Stimulated activated CD8-positive, alpha-beta memory T cell treated with anti-CD3 and anti-CD28 coated beads, Interleukin-4, amount 100 ng/mL, for 1 hour (primary cell): ENCODE measurements at places on chromosomes 5 and 9.

DNA sequence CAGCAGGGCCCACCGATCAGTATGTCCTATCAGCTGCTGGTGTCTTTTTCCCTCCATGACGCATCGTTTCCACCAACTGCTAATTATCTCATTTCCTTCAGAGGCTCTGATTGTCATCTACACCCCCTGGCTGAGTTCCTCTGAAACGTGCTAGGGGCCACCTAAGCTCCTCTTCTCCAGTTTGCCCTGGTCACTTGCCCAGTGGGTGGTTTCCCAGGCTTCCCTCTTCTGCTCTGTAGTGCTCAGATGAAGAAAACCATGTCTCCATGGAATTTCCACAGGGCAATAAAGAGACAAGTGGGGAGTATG is 65.3 kb downstream of the TSTD2 start:
- DNase-seq: no peak

DNA sequence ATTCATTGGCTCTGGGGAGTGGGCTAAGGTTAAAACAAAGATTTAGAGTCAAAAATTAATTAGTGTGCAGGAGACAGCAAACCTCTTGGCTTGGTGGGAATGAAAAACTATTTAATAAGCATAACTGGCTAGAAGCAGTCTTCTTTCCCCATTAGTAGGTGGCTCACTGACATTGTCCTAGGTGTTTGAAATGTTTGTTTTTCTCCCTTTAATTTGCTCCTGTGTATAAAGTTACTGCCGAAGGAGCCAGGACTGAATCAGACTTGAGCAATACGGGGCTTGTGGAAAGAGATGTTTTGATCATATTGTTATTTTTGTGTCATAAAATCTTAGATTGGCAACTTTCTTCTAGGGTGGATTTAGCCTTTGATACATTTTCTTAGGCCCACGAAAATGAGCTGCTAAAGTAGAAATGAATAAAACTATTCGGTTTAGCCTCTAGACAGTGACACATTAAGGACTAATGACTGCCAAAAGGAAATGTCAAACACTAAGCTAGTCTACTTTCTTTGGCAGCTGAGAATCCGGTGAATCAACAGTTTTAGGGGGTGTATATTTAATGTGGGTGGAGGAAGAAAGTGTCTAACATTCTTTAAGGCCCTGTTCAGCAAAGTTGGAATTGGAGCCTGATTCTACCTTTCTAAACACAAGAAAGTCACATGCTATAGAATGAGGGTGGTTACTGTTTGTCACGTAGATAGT is 30.2 kb downstream of the LRRTM2 start:
- no peak for DNase-seq

DNA sequence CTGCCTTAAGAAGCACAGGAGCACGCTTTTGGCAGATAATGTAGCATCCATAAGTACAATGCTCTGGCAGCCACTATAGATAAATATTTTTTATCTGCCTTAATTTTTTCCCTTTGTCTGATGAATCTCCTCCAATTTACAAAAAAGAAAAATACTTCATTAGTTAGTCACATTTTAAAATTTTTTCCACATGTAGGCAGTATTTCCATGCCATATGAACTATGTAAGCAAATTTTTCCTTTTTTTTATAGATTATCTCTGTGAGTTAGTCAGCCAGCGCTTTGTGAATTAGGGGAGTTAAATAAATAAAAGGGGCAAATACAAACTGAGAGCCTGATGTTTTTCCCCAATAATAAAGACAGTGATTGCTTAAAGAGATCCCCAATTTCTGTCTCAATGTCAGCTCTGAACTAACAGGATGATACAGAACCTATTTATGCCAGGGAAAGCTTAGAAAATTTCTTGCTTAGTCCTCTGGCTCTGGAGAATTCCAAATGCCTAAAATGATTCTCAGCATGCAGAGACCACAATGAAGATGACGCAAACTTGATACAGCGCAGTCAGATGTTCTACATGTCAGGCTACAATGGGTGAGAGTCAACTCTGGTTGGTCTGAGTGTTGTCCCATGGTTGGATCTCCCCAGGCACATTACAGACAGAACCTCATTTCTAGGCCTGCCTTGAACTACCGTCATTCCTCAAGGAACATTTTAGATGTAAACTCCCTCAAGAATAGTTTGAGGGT is 390.4 kb upstream of the CDH6 start:
- DNase-seq: no peak

- DNase-seq: no peak
Measured at GRCh38 chr9:37200433-37201005, 80.1 kb downstream of the ZCCHC7 start.

DNA sequence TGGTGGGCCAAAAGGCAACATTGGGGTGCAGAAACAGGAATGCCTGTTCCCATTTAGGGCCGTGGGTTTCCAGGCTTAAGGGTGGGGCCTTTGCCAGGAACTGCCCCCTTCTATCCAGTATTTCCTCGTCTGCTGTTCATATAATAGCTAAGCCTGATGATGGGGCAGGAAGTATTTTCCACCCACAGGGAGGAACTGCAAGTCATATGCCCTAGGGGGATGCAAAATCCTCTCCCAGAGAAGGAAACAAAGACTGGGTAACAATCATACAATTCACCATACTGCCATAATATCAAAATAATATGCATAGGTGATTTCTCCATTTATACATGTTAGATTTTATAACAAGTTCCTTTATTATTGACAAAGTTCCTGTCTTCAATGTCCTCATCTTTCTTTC is 20.5 kb upstream of the RPS23 start:
- no peak for DNase-seq

DNA sequence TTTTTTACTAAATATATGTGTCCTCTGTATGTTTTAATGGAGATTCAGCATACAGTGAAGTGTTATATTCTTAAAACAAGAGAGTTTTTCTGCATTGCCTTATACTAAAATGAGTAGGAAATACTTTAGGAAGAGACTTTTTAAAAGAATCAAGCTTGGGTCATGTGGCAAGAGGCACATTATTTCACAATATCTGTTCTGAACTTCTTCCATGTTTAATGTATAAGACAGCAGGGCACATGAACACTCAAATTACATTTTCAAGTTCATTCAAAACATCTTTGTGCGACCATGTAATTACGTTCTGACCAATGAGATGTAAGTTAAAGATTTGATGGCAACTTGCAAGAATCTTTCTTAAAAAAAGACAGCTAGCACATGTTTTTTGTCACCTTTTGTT is 1055.9 kb downstream of the NR2F1-AS1 start:
- DNase-seq: no peak

- DNase-seq: no peak
Measured at GRCh38 chr5:10588109-10588775, 24.4 kb downstream of the ANKRD33B start.

DNA sequence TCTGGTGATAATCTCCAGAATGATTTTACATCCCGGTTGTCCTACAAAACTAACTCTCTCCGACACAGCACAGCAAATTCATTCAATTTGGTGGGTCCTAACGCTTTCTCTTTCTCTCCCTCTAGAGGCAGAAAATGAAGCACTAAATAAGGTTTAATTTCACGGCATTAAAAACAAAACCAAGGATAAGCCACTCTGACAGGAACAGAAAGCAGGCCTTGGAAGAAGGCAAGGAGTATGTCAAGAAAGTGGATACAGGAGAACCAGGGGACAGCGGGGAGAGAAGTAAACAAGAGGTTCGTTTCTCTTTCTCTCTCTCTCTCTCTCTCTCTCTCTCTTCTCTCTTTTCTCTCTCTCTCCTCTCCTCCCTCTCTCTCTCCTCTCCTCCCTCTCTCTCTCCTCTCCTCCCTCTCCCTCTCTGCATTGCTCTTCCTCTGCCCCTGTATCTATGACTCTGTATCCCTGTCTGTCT is 49.8 kb downstream of the EBF1 start:
- no peak for DNase-seq

- no peak for DNase-seq
Measured at GRCh38 chr5:6831678-6832671, 118.7 kb downstream of the TENT4A start.

DNA sequence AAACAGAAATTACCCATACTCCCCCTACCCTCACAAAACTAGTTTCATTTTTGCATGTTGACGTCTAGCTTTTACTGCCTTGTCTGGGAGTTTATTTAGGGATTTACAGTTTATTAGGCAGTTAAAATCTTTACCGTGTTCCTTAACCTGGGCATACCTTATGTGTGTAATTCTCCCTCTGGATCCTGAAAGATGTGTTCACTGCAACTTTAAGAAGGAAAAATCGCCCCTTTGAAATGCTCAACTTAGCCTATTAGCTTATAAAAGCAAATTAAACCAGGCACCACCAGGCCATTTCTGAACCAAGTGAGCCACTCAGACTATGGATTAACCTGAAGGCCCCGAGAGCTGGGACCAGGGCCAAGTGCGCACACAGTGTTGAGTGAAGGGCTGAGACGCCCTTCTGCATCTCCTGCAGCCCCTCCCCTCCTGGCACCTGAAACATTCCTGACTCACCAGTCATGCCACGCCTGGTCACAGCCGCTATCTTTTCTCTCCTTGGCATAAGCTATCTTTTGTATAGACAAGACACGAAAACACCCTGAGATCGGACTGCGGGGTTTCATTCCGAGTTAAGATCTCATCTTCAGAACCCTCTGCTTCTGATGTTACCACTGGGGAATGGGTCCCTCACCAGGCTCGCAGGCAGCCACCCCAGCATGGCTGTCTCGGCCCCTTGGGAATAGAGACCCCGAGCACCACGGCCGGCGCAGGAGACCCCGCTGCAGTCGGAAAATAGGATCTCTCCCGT is 111.9 kb downstream of the ROR2 start:
- no peak for DNase-seq

DNA sequence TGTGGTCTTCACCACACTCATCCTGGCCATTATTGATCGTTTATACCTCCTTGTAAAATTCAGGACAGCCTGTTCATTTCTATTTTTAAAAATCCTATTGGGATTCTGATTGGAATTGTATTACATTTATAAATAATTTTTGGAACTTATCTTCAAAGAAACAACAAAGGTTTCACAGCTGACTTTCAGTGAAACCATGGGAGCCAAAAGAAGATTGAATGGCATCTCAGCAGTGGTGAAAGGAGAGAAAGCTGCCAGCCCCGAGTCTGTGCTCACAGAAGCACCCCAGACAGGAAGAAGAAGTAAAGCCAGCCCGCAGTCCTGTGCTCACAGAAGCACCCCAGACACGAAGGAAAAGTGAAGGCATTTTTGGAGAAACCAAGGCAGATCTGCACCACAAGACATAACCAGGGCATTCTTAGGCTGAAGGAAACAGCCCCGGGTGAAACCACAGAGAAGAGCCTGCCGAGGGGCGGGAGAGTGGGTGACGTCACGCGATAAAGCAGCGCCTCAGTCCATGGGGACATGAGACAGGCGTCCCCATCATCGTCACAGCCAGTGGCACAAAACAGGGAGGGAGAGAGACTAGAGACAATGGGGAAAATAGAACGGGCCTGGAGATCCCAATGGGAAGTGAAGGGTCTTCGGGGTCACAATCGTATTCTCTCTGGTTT is 42.5 kb upstream of the SLC9A3 start:
- DNase-seq: no peak

DNA sequence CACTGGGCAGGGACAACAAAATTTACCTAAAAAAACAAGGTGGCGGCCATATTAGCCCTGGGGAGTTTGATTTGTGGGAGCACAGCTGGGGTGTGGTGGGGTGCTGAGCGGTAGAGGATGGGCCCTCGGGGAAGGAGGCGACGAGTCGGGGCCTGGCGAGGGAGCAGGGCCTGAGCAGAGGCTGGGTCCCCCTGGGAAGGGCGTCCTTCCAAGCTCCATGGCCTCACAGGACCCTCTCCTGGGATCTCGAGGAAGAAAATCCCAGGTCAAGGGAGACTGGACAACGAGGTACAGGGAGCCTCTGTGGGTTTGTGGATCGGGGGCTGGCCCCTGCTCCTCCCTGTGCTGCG is 165.5 kb downstream of the CACNA1B start:
- DNase-seq: no peak

DNA sequence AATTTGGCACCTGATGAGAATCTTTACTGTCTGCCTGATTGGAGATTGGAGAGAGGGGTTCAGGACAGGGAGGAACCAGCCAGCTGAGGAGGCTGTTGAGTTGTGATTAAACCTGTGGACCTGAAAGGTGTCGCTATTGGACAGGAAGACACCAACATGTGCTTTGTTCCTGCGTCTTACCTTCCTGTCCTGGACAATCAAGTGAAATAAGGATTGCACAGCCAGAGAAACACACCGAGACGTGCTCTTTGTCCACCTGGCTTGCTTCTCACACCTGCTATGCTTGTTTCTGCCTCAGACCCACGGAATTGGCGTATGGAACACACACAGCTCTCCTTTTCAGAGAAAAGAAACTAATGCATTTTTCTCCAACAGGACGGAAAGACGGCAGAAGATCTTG is 57.7 kb upstream of the CTSL start:
- DNase-seq: no peak

DNA sequence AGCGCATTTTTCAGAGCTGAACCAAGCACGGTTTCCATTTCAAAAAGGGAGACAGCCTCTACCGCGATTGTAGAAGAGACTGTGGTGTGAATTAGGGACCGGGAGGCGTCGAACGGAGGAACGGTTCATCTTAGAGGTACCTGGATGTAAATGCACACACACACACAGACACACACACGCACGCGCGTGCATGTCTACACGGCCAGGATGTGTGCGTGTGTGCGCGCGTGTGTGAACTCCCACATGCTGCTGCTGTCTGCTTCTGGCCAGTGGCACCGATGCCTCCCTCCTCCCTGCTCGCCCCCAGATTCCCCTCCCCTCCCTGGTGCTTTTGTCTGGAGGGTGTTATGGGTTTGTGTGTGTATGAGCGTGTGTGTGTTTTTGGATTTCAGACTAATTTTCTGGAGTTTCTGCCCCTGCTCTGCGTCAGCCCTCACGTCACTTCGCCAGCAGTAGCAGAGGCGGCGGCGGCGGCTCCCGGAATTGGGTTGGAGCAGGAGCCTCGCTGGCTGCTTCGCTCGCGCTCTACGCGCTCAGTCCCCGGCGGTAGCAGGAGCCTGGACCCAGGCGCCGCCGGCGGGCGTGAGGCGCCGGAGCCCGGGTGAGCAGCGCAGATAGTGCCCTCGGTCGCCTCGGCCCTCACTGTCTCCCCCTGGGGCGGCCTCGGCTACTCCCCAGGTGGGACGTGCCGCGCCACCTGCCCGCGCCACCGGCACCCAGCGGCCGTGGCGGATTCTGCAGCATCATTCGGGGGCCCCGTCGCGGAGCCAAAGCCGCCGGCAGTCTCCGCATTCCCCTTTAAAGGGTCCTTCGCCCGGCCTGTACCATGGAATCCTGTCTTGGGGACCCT is at the start of gene NTRK2:
Gene NTRK2, plus strand, starts transcription at position 442 of the 850 bp plus-strand sequence. CDS start 1,020 bp downstream, outside the sequence.
- DNase-seq: no peak

DNA sequence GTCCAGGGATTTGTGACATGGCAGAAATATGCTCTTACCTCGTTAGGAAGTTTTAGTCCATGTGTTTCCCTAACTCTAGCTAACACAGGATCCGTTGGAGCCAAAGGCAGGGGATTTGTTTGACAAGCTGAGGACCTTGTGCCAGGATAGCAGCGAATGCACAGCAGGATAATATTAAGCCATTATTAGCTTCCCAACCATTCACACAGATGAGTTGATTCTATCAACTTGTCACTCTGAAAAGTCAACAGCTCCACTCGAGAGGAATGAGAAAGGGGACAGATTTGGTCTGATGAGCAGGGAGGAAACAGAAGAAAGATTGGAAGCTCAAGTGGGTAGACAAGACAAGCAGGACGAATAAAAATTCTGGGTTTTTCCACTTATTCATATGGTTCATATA is 106.2 kb downstream of the FSTL4 start:
- DNase-seq: no peak
